ENCODE measurements at places on chromosomes 12 and 14. TPM values are rescaled to one million over a fixed set of nuclear protein-coding genes. Genes with fewer than 3 reads are reported as not detected.

Gene SLC25A47
- total RNA-seq = not detected

Gene DTX1
- total RNA-seq = 20.1 TPM

Gene CCDC184
- 0.53 TPM for total RNA-seq

Gene SYNE2
- 277 TPM for total RNA-seq

Gene OTOGL
- 0.82 TPM for total RNA-seq

Gene KRT83
- not detected for total RNA-seq

Gene DAO
- 0.53 TPM for total RNA-seq

Gene CLEC12A
- 5.2 TPM for total RNA-seq

Gene LIN7A
- total RNA-seq = 17.6 TPM

Gene WDR20
- 29.5 TPM for total RNA-seq

Gene KERA
- 2.7 TPM for total RNA-seq

Gene PYGL
- 34.9 TPM for total RNA-seq

Gene ZNF268
- 53.6 TPM for total RNA-seq

Gene PLBD1
- 31.4 TPM for total RNA-seq

Measured in metanephros (tissue), 2 donors.